ENCODE measurements at places on chromosomes 7 and 10.

GRCh38 chr10:80686734-80687475, 149.2 kb downstream of the SH2D4B start:
- DNase-seq, result no peak

- no peak for DNase-seq
Observed at GRCh38 chr7:47885987-47886811, 62.1 kb downstream of the PKD1L1 start.

- DNase-seq, result peak; percentile 16
Observed at GRCh38 chr7:17530741-17531421, 232.4 kb downstream of the AHR start.

DNA sequence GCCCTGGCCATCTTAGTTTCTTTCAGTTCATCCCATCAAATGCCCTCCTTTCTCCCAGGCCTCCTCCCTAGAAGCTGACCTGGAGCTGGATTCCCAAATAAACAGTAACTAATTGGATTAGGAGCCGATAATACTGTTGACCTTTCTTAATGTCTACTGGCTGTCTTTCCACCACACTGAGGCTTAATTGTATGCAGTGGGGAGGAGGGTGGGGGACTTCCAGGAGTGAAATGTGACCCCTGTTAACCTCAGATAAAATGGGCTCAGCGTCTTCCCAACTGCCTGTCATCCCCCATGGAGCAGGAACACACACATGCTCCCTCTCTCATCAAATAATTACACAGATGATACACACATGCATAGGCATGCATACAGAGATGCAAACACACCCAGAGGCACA, 53.7 kb upstream of the LBX1 start:
- no peak for DNase-seq

GRCh38 chr10:116748041-116748440, 5.7 kb upstream of the HSPA12A start:
- no peak for DNase-seq

- no peak for DNase-seq
Observed at GRCh38 chr10:86670290-86670811, 2.0 kb downstream of the LDB3 start.

DNA sequence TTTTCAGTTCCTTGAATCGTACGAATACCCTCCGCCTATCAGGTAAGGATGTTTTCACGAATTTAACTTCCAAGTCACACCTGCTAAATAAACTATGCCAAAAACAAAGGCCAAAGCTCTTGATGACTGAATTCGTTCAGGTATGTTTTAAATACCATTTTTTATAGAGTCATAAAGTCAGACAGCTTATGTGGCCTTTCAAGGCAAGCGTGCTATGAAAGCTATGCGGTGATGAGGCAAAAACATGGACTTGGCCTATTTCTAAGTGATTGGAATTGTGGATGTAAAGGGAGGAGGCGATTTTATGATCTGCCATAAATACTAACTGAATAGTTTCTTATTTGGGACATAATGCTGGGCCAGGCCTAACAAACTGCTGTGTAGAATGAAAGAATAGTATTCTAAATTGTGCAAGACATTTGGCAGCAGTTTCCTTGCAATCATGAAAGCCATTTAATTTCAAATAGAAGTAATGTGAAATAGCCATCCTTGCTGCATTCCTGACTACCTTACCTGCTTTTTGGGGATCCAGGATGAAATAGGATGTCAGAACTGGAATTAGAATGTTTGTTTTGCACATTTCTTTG, 14.0 kb downstream of the SLC39A12 start:
- no peak for DNase-seq

DNA sequence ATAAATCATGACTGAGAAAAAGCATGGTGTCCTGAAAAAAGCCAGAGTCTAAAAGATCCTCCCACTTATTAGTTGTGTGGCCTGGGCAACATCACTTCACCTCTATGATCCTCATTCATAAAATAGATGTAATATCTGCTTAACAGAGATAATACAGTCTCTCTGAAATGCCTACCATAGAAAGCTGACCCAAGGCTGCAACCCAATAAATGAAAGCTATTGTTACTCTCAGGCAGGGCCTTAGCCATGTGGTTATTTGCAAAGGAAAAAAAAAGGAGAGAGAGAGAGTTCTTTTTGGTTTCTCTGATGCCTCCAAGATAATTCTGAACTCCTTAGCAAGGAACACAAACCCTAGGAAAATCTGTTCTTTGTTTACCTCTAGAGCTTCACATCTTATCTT, 7.9 kb downstream of the FAM13C start:
- no peak for DNase-seq

DNA sequence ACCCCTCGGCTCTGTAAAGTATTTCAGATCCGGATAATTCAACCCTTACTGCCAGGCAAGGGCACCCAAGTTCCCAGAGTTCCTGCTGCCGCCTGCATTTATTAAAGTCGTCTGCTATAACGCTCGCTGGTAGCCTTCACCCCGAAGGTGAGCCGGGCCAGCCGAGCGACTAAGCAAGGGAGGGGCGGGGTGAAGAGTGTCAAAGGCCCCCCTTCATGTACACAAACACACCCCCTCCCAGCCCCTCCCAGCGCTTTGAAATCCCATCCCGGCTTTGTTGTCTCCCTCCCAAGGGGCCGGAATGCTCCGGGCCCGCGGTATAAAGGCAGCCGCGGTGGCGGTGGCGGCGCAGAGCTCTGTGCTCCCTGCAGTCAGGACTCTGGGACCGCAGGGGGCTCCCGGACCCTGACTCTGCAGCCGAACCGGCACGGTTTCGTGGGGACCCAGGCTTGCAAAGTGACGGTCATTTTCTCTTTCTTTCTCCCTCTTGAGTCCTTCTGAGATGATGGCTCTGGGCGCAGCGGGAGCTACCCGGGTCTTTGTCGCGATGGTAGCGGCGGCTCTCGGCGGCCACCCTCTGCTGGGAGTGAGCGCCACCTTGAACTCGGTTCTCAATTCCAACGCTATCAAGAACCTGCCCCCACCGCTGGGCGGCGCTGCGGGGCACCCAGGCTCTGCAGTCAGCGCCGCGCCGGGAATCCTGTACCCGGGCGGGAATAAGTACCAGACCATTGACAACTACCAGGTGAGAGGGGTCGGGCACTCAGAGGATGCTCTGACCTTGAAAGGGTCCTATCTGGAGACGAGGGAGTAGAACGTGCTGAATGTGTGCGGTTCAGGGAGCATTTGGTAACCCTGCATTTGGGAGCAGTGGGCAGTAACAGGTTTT, at the start of gene DKK1:
Gene DKK1, plus strand, starts transcription at position 349 of the 889 bp plus-strand sequence. Its CDS starts 154 bp downstream, at position 503.
- DNase-seq, result peak; percentile 90

GRCh38 chr10:127142136-127142535, 54.3 kb downstream of the INSYN2A start:
- peak; percentile 88 for DNase-seq

GRCh38 chr10:96999987-97000386, 167.9 kb downstream of the LCOR start:
- DNase-seq, result no peak
